Ovary (tissue), 10 donors: ENCODE measurements at places on chromosomes 6 and 20. TPM values are rescaled to one million over a fixed set of nuclear protein-coding genes. Genes with fewer than 3 reads are reported as not detected.

- no peak for DNase-seq
These were observed 341 bp upstream of the TTPAL start for GRCh38 chr20:44475372-44475693.

OARD1 gene
- 16.2 TPM for total RNA-seq

DACT2 gene
- total RNA-seq, result 0.71 TPM

- DNase-seq, result peak; percentile 83
These were observed 6.3 kb upstream of the PARD6B start for GRCh38 chr20:50724851-50725723.

DNA sequence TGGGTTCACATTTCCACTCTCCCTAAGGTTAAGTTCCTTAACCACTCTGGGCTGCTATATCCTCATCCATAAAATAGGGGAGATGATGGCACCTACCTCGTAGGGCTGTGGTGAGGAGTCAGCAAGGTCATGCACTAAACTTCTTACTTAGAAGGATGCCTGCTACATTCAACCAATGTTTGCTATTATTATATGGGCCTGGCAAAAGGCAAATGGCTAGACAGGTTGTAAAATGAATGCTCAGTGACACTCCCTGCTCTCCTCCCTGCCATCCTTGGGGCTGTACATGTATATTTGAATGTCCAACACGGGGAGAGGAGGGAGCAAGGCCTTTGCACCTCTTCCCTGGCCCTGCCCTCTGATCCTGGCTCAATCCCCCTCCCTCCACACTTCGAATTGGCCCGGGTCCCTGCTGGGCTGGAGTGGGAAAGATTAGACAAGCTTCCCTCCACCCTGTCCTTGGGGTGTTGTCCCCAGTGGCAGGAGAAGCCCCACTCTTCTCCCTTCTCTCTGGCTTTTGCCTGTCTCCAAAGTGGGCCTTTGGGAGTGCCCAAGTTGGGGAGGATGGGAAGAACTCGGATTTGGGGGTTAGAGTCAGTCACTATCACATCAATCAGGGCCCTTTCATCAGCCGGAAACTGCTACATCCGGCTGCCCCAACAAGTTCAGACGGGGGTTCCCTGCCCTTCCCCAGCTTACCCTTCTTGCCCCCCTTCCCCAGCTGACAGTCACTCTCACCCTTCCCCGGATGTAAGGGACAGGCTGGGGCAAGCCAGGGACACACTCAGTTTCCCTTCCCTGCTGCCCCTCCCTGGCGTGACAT is 36.3 kb upstream of the VEGFA start:
- no peak for DNase-seq

DNA sequence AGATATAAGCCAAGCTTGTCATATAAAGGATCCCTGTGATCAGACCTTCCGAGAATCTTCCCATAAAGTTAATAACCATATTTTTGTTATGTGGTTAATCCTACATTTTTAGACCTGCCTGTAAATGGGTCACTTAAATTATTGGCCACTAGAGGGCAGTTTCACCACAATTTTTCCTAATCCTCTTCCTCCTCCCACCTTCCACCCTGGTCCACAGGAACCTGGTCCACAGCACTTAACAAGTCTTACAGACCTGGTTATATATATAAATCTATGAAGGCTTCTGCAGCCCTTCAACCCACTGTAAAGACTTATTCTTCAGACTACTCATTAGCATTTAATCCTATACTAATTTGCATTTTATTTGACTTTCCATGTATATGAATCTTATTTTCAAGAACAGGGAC is 28.3 kb downstream of the MRS2 start:
- no peak for DNase-seq

GRCh38 chr20:48236000-48236970 is 451.0 kb upstream of the SULF2 start:
- DNase-seq, result no peak

DNA sequence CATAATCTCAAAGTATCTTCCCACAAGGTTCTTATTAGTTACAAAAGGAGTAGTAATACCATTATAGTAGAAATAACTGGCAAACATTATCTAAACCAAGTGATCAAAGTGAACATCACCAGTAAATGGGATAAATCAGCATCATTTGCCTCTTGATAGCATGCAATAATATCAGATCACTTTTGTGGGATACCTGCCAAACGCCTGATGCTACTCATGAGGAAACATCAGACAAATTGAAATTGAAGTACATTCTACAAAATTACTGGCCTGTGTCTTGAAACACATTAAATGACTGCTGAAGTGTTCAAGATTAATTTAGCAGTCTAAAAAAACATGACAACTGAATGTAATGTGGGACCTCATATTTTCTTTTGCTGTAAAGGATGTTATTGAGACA is 208.1 kb downstream of the TINAG start:
- DNase-seq, result no peak

DNA sequence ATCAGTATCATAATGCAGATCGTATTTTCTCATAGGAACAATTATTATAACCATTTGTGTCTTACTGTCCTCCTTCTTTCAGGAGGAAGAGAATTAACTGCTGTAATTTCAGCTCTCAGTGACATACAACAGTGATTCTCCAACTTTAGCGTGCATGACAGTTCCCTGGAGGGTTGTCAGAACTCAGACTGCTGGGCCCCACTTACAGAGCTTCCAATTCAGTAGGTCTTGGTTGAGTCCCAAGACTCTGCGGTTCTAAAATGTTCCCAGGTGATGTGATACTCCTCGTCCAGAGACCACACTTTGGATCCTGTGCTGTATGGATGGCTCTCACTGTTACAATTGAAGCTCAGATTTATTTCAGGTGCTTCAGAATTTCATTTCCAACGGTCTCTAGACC is 72.8 kb downstream of the CAP2 start:
- no peak for DNase-seq

NKX2-2 gene
- not detected for total RNA-seq

GRCh38 chr6:139354189-139354588 is 20.3 kb downstream of the CITED2 start:
- DNase-seq, result no peak

HTR1E gene
- 4.4 TPM for total RNA-seq

- DNase-seq, result no peak
These were observed 254.7 kb downstream of the SMOC2 start for GRCh38 chr6:168695701-168696100.

DNA sequence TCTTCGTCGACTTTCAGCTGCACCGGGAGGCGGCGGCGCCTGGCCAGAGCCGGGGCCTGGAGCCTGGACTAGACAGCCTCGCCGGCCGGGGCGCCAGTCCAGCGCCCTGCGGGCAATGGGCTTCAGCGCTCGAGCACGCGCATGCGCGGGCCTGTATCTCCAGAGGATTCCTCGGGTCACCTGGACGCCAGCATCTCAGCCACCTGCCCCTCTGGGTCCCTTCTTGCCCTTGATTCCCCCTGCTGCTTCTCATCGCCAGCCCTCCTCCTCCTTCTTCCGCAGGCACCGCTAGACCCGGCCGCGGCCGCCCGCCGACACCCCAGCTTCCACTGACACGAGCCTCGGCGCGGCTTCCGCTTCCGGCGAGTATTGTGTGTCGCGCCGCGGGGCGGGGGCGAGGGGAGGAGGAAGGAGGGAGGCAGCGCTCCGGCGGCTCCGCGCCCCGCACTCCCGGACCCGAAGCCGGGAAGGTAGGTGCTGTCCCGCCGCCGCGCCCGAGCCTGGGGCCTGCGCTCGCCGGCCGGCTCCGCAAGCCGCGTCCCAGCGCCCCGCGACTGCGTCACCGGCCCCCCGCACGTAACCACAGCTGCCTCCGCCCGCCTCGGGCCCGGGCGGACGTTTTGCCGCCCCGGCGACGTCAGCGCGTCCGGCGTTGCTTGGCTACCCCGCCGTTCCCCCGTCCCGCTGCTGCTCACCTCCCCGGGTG is at the start of gene TRIM39:
Gene TRIM39 (plus strand): TSS at position 402 of the 706 bp plus-strand sequence. CDS start 2,391 bp downstream, outside the sequence.
- DNase-seq, result peak; percentile 91

DNA sequence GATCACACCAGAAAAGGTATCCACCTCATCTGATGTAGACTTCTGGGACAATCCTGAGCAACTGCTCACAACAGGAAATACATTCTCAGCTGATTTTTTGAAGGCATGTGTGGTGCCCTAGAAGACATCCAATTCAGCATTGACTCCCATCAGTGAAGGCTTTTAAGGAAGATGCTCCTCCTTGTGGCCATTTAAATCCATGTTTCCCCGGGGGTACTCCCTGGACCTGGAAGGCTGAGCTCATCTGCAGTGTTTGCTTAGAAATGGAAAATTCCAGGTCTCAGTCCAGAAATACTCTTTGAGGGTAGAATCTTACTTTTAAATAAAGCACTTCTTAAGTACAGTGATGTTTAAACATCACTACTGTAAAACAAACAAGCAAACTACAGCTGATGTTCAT is 195.5 kb upstream of the PDE10A start:
- DNase-seq, result no peak
